ENCODE measurements at places on chromosomes 13 and 19.

DNA sequence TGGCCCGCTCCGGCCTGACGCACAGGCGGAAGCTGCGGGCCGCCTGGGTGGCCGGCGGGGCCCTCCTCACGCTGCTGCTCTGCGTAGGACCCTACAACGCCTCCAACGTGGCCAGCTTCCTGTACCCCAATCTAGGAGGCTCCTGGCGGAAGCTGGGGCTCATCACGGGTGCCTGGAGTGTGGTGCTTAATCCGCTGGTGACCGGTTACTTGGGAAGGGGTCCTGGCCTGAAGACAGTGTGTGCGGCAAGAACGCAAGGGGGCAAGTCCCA lies 4.4 kb downstream of the FFAR1 start:
- no peak for DNase-seq

- no peak for DNase-seq
Measured at GRCh38 chr19:30274987-30275386, 97.2 kb upstream of the ZNF536 start.

- DNase-seq: no peak
Measured at GRCh38 chr13:46213242-46213641, 1.5 kb downstream of the LRRC63 start.

- DNase-seq: no peak
Measured at GRCh38 chr13:94656766-94657165, 55.1 kb downstream of the GPR180 start.

- DNase-seq: no peak
Measured at GRCh38 chr13:26882731-26883130, 122.1 kb upstream of the GPR12 start.

- DNase-seq: no peak
Measured at GRCh38 chr19:21677696-21678418, 89.5 kb downstream of the ZNF100 start.

GRCh38 chr13:76965759-76966421 lies 17.6 kb downstream of the ACOD1 start:
- DNase-seq: no peak

GRCh38 chr13:68697551-68697950 lies 1410.1 kb upstream of the ATXN8OS start:
- no peak for DNase-seq

DNA sequence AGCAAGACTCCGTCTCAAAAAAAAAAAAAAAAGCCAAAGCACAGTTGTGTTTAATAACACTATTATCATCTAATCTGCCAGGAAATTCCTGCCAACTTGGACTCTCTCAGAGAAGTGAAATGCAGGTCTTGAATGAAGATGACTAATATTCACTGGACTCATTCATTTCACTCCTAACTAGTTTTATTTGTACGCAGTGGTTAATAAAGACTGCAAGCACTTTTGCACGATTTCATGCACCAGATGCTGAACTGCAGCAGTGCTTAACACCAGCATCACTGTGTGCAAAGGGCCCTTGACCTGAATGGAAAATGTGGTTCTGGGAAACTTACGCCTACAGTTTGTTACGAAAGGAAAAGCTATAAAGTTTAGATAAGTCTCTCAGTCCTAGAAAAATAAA lies 63.3 kb downstream of the DHRS12 start:
- no peak for DNase-seq

- no peak for DNase-seq
Measured at GRCh38 chr13:71240911-71241310, 626.1 kb downstream of the DACH1 start.

DNA sequence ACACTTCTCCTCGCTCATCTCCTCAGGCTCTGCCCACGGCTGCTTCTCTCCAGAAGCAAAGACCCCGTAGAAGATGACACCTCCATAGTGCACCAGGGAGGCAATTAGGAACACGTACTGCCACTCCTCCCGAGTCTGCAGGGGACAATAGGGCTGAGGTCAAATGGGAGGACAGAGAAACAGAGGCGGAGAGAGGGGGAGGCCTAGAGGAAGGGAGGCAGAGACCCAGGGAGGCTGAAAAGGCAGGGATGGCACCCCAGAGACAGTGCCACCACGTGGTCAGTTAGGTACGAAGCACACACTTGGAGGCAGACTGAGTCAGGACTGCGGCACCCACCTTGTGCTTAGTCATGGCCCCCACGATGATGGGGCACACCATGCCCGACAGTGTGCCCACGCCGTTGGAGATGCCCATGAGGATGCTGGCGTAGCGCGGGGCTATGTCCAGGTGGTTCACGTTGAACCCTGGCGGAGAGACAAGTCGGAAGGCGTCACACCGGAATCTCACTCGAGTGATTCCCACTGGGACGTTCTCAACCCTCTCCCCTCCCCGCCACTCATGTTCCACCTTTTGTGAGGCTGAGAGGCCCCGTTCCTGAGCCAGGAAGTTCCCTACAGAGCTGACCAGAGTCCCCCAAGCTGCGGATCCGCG lies 5.6 kb downstream of the GFY start:
- no peak for DNase-seq

DNA sequence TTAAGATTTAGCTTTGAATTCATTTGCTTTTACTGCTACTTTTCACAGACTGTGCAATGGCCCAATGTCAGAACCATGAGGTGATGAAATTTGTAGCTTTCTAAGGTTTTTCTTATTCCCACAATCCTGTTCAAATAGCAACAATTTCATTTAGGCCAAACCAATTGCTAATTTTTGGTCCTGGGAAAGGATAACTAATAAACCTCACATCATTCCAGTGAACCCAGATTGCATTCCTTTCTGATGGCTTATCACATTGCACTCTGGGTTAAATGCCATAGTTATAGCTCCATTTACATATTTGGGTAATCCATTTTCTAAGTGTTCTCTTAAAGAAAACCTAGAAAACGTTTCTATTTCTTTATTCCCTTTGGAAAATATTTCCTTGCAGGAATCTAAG lies 22.9 kb upstream of the POMP start:
- no peak for DNase-seq

DNA sequence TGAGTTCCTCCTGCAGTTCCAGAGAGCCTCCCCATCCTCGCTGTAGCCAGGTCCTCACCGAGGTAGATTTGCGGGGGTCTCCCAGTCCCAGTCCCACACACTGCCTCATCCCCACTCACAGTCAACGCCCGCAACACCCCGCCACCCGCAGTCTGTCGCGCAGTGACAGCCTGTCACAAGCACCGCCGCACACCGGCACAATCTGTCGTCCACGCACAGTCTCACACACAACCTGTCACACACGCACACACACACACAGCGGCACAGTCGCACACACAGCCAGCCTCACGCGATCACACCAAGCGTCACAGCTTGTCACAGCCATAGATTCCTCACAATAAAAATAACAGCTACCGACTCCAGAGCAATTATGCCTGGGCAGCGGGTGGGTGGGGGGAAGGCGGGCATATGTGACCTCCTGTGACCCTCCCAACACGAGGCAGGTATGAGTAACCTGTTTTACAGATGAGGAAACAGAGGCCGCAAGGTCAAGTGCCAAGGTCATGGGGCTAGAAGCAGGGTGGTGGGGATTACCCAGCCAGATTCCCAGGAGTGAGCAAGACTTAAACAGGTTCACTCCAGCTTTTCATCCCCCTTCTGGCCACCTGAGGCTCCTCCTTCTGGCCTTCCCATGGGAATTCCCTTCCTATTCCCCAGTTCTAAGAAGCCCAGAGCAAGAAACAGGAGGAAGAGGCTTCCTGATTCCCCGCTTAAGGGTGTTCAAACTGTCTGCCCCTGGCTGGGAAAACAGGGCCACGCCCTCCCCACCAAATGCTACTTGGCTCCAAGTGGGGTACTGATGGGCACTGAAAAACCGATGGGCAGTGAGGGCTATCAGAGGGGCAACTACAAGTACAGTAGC lies 13.9 kb downstream of the NFIX start:
- no peak for DNase-seq

DNA sequence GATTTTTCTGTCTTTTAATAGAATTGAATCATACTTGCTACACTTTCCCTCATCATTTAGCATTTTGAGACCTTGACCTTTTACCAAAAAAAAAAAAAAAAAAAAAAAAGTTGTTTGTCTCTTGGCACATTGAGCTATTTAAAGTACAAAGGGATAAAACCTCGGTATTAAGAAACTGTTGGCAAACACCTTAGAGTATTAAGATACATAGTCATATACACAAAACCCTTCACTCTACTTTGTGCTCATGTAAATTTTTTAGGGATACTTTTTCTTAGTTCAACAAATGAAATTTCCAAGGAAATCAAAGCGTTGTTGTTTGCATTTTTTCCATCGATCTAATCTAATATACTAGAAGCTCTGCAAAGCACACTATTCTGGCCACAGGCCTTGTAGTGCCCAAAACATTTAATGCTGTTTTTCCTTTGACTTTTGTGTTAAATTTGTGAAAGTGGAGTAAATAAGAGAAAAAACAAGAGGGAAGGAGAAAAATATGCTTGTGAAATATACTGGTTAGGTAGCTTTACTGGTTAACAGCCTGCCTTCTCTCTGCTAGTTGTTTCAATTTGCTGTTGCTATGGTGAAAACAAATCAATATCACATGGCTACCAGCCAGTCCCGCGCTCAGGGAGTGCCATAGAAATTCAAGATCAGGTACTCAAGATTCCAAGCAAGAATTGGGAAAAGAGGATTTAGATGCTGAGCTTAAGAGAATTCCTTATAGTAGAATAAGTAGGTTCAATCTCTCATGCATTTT lies 2.6 kb downstream of the MBNL2 start:
- no peak for DNase-seq

DNA sequence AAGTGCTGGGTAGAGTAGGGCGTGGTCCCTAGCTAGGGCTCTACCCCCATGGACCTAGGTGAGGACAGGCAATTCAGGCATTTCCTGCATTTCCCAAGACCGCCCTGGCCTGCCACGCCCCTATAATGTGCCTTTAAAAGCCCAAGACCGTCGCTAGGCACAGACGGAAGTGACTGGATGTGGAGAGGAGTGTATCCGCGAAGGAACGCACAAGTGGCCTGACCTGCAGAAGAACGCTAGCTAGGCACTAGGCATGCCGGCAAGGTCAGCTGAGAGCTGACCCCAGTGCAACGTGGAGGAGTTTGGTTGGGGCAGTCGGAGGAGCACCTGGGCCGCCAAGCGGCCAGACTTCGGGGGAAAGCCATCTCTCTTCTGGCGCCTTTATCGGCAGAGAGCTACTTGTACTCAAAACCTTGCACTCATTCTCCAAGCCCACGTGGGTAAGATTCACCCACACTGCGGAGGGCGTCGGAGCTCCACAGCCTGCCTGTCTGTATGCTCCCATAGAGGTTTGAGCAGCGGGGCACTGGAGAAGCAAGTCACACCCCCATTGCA lies 370.0 kb downstream of the FGF9 start:
- no peak for DNase-seq
